Uterus (tissue), 4 donors: ENCODE measurements at places on chromosomes 5 and 9.

DNA sequence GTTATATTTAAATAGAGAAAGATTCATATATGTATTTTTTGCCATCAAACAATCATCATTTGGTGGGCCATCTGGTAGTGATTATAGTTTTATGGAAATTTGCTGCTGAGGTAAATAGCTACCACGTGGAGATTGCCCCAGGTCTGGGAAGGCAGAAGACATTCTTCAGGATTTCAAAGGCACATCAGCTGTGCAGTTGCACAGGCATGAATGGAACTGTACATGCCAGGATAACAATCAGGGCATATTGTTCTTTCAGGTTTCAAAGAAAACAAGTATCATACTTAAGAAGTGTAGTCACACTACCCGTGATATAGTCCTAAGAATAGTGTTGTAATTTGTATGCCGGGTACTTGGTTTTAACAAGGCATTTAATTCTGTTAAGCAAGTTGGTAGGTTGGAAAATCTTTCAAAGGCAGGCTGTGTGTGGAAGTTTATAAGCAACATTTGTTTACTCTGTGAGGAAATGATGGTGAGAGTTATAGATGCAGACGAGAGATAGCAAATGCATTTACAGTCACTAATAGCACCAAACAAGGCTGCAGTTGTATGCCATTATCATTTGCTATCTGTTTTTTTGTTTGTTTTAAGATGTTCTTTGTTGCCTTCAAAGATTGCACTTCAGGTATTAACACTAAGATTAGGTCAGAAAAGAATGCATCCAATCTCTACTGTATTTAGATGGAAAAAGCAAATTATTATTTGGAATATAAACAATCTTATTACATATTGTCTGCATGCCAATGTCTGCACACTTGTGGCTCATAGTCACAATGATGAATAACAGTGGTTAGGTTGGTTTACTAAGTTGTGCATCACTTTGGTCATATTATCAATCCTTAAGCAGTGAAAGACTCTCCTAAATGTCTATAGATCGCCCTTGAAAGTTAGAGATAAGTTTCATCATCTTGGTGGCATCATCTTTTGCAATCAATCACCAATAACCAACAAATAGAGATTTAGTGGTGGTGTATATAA, 55.3 kb downstream of the RPS23 start:
- DNase-seq: no peak

DNA sequence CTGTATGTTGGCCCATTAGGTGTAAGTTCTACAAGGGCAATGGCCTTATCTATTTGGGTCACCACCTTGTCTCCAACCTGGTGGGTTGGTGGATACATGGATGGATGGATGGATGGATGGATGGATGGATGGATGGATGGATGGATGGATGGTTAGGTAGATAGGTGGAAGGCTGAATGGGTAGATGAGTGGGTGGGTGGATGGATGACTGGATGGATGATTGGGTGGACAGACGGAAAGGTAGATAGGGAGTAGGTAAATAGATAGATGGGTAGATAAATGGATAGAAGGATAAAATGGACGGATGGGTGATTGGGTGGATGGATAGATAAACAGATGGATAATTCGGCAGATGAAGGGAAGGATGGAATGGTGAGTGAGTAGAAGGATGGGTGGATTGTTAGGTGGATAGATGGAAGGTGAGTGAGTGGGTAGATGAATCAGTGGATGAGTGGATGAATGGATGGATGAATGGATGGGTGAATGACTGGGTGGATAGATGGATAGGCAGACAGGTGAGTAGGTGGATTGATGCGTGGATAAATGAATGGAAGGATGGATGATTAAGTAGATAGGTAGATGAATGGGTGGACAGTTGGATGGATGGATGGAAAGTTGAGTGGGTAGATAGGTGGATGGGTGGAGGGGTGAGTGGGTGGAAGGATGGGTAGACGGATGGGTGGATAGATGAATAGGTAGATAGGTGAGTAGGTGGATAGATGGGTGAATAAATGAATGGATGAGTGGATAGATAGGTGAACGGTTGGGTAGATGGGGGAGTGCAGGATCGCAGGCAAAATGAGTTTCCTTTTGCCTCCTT, 83.1 kb upstream of the FBXW11 start:
- no peak for DNase-seq

- DNase-seq: no peak
These were observed 108.7 kb upstream of the SHB start for GRCh38 chr9:38177680-38178079.

- no peak for DNase-seq
These were observed 58.2 kb upstream of the CKS2 start for GRCh38 chr9:89252651-89253267.

- no peak for DNase-seq
These were observed 86.5 kb upstream of the CCDC112 start for GRCh38 chr5:115382989-115383388.

- DNase-seq: no peak
These were observed 278.2 kb downstream of the CSNK1G3 start for GRCh38 chr5:123790226-123790625.

DNA sequence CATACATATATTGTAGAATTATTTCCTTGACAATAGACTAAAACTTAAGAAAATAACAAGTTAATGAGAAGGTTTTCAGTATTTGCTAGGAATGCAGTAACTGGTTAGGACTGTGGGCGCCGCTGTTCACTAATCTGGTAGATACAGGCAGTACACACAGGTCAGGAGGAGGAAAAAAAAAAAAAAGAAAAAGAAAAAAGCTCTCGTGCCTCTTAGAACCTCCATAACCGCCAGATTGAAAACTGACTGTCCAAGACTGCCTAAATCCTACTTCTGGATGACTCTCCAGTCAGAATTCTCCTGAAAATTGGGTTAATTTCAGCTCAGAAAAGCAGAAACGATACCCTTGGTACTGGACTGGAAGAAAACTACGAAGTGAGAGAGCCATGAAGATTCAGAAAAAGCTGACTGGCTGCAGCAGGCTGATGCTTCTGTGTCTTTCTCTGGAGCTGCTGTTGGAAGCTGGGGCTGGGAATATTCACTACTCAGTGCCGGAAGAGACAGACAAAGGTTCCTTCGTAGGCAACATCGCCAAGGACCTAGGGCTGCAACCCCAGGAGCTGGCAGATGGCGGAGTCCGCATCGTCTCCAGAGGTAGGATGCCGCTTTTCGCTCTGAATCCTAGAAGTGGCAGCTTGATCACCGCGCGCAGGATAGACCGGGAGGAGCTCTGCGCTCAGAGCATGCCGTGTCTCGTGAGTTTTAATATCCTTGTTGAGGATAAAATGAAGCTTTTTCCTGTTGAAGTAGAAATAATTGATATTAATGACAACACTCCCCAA, at the start of gene PCDHGA1:
Gene PCDHGA1 (plus strand): TSS at position 216 of the 782 bp plus-strand sequence.
- no peak for DNase-seq

DNA sequence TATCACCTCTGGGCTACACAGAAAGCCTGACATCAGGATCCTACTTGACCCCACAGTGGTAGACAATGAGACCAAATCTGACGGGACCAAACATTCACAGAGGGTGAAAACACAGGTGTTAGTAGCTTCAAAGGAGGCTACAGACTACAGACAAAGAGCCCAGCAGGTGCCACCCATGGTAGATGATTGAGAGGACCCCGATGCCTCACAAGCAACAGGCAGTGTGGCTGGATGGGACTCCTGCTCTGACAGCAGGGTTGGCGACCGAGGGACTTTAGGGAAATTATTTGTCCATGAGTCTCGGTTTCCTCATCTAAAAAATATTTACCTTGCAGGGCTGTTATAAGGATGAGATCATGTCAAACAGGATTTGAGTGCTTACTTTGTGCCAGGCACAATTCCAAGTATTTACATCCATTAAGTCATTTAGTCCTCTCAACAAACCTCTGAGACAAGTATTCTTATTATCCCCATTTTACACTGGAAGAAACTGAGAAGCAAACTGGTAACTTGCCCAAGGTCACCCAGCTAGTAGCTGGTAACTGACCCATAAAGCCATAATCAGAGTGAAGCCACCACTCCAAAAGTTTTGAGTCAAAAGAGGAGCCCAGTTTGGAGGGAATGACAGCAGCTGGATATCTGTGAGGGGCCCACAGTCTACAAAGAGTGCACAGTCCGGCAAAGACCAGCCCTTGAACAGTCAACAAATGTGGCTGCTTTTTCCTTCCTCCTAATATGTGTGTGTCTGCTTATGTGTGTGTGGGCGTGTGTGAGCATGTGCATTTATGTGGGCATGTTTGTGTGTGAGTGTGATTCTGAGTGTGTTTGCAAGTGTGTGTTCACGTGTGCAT, 502.0 kb downstream of the BNC2 start:
- DNase-seq: no peak
